Stimulated activated CD8-positive, alpha-beta memory T cell treated with anti-CD3 and anti-CD28 coated beads, Interleukin-4, amount 100 ng/mL, for 1 hour (primary cell): ENCODE measurements at places on chromosomes 5 and 9.

DNA sequence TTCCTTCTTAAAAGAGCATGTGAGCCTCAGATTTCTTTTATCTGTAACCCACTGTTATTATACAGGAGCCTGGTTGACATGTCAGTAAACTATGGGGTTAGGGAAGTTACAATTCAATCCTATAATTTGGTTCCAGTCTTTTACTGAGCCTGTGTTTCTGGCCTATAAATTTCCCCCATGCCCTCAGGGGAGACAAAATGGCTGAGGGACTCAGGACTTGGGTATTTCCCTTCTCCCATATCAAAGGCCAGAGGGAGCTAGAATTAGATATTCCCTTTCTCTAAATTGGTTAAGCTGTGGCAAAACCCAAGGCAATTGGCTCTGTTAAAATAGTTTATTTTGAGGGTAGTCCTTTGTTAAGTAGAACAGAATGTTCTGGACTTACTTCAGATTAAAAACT lies 823.2 kb downstream of the TLE1 start:
- no peak for DNase-seq

- DNase-seq = no peak
These were observed 15.2 kb upstream of the AFAP1L1 start for GRCh38 chr5:149256451-149256850.

DNA sequence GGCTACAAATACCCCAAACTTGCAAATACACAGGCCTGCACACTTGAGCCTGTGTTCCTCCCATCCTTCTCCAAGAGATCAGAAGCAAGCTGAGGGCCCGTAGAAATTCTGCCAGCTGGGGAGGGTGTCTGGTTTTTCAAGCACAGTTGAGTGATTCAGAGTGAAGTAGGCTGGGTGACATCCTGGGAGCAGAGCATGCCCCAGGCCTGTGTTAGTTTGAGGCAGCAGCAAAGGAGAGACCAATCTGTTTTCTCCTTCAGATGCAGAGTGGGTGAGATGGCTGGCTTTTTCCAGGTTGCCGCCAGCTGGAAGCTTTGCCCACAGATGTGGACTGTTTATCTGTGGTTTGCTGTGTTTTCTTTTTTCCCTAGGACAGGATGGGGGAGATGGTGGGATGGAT lies 63.1 kb downstream of the RCL1 start:
- DNase-seq = no peak

- DNase-seq = no peak
These were observed 279.1 kb downstream of the TRIM32 start for GRCh38 chr9:116966199-116966598.

- DNase-seq = no peak
These were observed 14.8 kb downstream of the SUB1 start for GRCh38 chr5:32600054-32600622.

DNA sequence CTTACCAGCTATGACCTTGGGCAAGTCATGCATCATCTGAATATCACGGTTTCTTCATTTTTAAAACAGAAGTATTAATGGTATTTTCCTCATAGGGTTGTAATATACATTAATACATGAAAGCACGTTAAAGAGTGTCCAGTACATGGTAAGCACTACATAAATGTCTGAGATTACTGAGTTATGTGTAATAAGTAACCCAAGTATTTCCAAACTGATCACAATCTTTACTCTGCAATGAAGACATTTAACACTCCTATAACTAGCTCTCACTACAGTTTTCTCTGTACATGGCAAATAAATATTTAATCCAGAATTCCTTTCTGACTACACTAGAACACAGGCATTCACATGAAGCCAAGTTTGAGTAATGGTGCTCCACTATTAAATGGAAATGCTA lies 4.0 kb downstream of the GLDC start:
- no peak for DNase-seq

DNA sequence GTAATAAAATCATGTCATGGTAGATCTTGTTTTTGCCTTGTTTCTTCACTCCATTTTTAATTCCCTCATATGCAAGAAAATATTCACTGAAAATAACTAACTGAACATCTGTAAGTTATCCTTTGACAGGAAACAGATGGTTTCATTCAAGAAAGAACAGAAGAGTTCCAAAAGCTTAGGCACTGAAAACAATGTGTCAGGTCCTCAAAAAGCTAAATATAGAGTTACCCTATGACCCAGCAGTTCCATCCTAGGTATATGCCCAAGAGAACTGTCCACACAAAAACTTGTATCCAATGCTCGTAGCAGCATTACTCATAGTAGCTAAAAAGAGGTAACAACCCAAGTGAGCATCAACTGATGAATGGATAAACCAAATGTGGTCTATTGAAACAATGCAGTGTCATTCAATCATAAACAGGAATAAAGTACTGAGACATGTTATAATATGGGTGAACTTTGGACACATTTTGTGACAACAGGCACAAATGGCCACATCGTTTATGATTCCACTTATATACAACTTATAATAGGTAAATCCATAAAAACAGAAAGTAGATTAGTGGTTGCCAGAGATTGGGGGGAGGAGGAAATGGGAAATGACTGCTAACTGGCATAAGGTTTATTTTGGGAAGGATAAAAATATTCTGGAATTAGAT lies 231.0 kb downstream of the FRMD3 start:
- no peak for DNase-seq

DNA sequence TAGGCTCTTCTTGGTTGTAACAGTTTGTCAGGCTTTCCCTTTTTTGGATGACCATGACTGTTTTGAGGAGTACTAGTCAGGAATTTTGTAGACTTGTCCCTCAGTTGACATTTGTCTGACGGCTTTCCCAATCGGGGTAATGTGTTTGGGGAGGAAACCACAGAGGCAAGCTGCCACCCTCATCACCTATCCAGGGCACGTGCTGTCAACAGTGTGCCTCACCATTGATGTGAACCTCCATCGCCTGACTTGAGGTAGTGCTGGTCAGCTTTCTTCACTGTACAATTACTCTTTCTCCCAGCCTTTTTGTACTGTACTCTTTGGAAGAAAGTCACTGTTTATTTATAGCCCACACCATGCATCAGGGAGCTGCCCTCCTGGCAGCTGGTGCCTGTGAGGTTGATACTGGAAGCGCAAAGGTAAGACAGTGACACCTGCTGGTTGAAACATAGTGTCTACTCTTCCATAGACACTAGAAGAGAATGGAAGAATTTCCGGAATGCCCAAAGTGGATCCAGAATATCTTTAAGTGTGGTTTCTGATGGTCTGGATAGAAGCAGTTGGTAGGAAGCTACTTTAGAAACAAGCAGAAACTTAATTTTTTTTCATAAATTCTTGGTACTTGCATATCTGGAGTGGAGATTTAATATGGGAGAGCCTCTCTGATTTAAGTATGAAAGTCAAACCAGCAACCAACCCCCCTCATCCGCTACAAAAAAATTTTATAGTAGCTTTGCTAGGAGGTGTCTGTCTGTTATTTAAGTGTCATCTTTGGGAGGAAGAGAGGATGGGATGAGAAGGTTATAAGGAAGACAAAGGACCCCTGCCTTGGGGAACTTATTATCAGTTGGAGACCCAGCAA lies 69.3 kb downstream of the SNX30 start:
- DNase-seq = no peak

GRCh38 chr5:7181841-7182240 lies 214.1 kb upstream of the ADCY2 start:
- DNase-seq = no peak

DNA sequence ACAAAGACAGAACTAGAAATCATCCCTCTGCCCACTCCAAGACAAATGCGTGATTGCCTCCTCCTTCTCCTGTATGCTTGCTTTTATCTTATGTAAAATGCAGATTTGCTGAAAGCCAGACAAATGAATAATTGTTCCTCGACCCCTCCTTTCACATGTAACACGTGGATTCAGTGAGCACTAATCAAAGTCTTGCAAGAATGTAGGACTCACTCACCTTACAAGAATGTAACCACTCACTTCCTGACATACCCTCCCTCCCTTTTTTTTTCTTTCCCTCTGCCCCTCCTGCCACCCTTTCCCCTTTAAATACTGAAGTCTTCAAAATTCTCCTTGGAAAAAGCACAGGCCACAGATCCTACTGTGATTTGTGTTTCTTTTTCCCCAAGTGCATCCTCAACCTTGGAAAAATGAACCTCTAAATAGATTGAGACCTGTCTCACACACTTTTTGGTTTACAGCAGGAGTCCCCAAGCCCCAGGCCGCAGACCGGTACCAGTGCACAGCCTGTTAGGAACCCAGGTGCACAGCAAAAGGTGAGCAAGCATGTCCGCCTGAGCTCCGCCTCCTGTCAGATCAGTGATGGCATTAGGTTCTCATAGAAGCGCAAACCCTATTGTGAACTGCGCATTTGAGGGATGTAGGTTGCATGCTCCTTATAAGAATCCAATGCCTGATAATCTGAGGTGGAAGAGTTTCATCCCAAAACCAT lies 29.4 kb upstream of the HSD17B3 start:
- no peak for DNase-seq
